ENCODE measurements at places on chromosomes 2 and 18.

- peak; percentile 88 for DNase-seq
Measured at GRCh38 chr18:48330016-48330991, 78.9 kb downstream of the ZBTB7C start.

- peak; percentile 26 for DNase-seq
Measured at GRCh38 chr2:55883357-55883756, 40.2 kb downstream of the EFEMP1 start.

GRCh38 chr2:2867397-2867979, 510.1 kb downstream of the EIPR1 start:
- no peak for DNase-seq

DNA sequence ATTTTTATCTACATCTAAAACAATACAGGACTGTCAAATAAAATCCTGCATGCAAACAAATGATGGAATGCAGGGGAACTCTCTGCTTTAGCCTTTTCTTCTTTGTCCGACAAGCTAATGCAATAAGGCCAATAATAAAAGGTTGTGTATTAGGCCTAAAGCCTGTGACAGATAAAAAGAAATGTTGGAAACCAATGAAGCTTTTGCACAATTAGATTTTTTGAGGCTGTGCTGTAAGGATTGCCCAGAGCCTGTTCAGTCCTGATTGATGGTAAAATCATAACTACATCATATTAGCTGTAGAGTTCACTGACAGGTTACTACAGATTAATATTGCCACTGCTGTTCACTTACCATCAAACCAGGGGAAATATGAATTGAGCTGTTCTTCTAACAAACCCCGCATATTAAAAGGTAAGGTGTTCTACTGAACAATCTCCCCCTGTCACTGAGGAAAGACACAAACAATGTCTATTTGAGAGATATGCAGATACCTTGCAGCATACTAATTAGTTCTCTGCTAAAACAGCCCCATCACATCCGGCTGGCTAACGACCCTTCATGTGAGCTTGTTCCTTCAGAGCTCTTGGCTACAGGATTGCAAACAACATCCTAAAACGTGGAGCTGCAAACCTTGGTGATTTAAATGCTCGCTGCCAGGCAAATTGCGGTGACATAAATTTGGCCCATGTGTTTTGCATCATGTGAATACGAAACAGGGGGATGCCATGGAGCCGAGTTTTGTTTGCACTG, 305.4 kb downstream of the MTX2 start:
- no peak for DNase-seq

- no peak for DNase-seq
Measured at GRCh38 chr2:176814274-176814673, 398.3 kb upstream of the HNRNPA3 start.

GRCh38 chr2:223815884-223816570, 21.4 kb downstream of the AP1S3 start:
- peak; percentile 59 for DNase-seq

DNA sequence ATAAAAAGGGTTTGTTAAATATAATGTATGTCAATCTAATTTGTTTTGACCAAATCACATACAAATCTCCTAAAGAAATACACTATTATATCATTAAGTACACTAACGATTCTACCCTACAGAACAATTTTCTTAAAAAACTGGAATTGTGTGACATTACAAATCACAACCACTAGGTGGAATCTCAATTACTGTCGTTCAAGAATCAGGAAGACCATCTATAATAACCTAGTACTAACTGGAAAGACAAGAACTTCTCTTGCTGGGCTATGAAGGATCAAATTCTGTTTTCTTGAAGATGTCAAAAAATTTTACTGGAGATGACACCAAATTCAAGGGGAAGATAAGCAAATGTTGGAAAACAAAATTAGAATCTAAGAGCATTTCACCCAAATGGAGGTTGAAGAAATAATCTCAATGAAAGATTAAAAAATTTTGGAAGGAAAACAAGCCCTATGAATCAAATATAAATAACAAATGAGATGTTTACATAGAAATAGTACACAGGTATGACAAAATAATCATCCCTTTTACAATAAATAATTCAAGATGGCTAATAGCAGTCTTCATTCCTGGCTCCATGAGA, 110.9 kb downstream of the STK39 start:
- peak; percentile 52 for DNase-seq

DNA sequence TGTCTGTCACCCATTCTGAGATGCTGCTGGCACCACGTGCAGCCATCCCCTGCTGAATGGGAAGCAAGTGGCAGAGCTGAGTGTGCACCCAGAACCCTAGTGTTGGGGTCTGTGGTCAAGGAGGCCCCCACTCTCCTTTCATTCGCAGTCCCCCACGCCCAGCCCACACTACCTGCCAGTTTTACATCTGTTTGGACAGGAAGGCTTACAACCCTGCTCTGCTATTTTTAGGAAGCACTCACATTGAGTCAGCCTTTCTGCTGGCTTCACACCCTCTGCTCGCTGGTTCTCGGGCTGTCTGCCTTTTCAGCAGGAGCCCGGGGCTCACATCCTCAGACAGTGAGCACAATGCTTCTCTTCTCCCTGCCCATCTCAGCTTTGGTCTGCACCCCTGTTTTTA, 10.7 kb upstream of the ADCY3 start:
- peak; percentile 43 for DNase-seq

DNA sequence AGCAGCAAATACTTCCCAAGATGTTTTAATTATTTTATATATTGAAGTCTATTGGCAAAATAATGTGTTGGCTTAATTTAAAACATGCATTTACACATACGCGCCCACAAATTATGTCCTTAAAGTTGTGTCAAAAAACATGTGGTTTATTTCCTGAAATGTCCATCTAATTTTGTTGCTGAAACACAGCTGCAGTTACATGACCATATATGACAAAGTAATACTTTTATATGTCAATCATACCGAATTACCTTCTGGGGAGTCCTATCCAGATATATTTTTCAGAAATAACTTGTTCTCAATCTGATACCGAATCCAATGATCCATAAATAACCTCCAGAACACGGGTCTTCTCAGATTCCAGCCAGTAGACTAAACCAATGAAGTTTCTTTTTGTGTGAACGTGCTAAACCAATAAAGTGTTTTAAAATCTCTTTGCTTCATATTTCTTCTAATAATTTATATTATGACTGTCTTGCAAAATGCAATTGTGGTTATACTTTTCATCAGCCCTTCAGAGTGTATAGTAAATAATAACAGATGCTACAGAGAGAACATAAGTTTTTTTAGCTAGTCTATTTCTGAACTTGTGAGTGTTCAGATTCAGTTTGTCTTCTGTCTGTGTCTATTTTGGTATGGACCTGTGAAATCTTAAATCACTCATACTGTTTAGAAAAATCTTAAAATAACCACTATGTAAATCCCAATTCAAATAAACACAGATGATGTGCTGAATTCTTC, 2.4 kb downstream of the SCG2 start:
- no peak for DNase-seq

DNA sequence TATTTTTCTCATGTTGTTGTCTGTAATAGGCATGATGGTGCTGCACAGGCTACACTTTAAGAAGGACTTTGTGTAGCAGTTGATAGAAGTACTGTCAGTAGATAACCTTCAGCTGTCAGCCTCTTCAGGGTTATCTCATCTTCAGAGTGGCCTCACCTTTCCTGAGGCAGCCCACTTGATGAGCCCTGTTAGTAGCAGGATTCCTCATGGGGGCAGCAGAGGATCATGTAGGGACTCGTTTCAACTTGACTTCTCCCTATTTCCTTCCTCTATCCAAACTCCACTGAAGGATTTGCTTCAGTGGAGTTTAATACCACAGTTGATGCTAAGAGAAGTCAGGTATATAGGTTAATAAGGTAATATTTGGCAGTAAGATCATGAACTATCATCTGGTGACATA, 530.3 kb upstream of the FSIP2 start:
- DNase-seq = peak; percentile 48

- no peak for DNase-seq
Measured at GRCh38 chr2:5433855-5434254, 258.3 kb upstream of the SOX11 start.

DNA sequence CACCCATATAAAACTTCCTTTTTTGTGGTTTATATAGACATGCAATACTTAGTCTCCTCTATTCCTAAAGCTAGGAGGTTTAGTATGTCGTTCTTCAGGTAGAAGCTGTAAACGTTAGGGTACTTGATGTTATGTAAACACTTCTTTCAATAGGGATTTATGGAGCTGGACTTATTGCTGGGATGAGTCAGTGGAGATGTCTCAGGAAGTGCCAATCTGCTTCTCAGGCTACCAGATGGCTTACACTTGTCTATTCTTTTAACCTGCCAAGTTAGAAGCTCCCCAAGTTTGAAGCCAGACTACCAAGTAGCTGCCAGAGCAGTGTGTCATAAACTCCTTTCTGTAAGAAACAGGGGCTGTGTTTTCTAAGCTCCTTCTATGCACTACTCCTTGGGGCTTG, 756.5 kb upstream of the LRRTM1 start:
- no peak for DNase-seq

- no peak for DNase-seq
Measured at GRCh38 chr2:2751715-2752315, 420.7 kb upstream of the MYT1L start.

- peak; percentile 55 for DNase-seq
Measured at GRCh38 chr2:231104115-231104713, 20.6 kb downstream of the HTR2B start.

- DNase-seq = no peak
Measured at GRCh38 chr2:22499082-22499839, 885.7 kb upstream of the KLHL29 start.

- no peak for DNase-seq
Measured at GRCh38 chr2:175403599-175404221, 222.2 kb upstream of the ATP5MC3 start.

- DNase-seq = no peak
Measured at GRCh38 chr2:134410006-134410405, 156.1 kb downstream of the MGAT5 start.

DNA sequence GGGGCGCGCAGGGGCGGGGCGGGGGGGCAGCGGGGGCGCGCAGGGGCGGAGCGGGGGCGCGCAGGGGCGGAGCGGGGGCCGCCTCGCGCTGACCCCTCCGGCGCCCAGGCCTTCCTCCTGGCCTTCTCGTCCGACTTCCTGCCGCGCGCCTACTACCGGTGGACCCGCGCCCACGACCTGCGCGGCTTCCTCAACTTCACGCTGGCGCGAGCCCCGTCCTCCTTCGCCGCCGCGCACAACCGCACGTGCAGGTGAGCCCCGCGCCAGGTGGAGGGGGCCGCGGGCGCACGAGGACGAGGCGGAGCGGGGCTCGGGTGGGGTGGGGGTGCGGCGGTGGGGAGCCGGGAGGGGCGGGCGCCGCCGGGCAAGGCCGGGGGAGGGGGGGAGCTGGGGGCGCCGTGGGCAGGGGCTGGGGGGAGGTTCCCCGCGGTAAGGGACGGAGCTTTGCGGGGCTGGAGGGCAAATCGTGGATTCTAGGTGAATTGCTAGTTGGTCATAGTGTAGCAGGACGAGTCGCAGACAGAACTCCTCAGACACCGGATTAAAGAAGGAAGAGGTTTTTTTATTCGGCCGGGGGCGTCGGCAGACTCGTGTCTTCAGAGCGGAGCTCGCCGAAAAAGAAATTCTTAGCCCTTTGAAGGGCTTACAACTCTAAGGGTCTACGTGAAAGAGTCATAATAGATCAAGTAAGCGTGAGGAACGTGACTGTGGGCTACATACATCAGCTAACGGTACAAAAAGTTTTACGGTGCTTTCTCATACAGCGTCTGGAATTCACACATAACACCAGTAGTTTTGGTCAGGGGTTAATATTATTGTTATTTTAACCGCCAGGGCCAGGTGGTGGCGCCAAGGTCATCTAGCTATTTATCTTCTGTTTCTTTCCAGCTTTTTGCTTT, 29.9 kb downstream of the ANO7 start:
- DNase-seq = peak; percentile 38

DNA sequence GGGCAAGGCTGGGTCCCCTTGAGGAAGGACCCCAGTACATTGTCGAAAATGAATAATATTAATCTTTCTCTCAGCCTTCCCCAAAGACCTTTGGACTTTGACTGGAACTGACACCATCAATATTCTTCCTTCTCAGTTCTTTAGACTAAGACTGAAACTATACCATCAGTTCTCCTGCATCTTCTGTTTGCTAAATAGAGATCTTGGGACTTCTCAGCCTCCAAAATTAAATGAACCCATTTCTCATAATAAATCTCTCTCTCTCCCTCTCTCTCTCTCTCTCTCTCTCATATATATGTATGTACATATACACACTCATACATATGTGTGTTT, 39.7 kb upstream of the VRK2 start:
- DNase-seq = no peak

DNA sequence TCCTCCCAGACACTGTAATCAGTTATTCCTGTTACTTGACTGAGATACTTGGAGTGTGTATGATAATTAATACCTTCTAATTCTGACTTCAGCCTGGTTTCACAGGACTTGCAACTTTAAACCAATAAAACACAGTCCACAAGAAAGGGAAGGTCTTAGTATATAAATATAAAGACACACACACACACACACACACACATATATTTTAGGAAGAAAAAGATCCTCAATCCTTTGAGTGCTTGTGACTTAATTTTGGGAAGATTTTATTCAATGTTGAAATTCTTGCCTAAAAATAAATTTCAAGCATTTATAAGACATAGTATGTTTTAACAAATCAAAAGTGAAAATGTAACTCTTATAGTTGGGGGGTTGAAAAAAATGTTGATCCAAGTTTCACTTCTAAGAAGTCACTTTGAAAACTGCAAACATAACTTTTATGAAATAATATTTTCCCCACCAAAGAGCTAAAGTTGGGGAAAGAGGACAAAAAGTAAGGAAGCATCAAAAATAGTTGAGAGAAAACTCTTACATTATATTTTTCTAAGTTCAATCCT, 824 bp upstream of the VPS54 start:
- DNase-seq = peak; percentile 29

GRCh38 chr2:113757138-113757657, 756 bp upstream of the SLC35F5 start:
- no peak for DNase-seq

DNA sequence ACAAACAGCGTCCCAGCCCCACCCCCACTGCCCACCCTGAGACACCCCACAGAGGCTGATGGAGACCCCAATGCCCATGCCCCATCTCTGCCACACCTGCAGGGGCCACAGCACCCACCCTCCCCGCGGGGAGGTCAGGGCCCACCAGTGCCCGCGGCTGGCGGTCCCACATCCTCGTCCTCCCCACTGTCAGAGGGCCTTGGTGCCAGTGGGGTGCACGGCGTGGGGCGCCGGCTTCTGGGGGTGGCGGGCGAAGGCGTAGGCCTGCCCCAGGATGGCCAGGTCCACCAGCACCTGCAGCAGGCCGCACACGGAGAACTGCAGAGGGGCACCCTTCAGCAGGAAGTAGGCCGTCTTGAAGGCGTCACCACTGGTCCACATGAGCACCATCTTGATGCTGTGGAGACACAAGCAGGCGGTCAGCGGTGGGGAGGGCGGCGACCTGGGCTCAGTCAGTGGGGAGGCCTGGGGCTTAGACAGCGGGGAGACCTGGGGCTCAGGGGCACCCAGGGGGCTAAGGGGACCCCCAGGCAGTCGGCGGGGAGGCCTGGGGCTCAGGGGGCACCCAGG, 47.6 kb downstream of the SLC66A2 start:
- no peak for DNase-seq
